Activated T-cell treated with anti-CD3 and anti-CD28 coated beads, Interleukin-2, amount 50 U/mL, for 4 hours (primary cell): ENCODE measurements at places on chromosomes 12 and 14.

- no peak for DNase-seq
Observed at GRCh38 chr12:124475295-124476010, 92.0 kb downstream of the NCOR2 start.

GRCh38 chr14:95365401-95365800 lies 45.7 kb upstream of the CLMN start:
- no peak for DNase-seq

GRCh38 chr12:117334855-117335587 lies 26.4 kb downstream of the NOS1 start:
- no peak for DNase-seq

DNA sequence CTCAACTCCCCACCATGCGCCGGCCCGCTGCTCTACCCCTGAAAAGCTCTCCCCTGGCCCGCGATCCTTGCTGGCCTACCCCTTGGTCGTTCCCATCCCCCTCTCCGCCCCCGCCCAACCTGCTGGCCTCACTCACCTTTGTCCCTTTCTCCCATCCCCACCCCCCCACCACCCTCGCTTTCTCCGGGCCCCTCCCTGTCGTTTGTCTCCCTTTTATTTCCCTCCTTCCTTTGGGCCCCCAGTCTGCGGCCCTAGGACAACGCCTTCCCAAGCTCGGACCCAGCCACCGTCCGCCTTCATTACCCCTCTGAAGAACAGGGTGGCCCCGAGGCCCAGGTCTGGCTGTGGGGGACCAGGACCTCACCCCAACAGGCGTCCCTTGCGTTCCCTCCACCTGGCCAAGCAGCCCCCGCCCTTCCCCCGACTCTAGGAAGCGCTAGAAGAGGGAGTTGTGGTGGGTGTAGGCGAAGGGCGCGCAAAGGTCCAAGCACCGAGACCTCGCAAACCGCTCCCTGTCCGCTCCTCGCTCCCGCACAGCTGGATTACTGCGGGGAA lies 6.9 kb upstream of the SLC7A7 start:
- DNase-seq, result no peak

DNA sequence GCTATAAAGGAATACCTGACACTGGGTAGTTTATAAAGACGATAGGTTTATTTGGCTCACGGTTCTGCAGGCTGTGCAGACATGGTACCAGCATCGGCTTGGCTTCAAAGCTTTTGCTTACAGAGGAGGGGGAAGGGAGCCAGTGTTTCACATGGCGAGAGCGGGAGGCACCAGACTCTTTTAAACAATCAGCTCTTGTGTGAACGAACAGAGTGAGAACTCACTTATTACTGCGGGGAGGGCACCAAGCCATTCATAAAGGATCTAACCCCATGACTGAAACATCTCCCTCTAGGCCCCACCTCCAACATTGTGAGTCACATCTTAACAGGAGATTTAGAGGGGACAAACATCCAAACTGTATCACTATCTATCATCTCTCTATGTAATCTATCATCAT lies 227.4 kb downstream of the TMEM132D start:
- no peak for DNase-seq

DNA sequence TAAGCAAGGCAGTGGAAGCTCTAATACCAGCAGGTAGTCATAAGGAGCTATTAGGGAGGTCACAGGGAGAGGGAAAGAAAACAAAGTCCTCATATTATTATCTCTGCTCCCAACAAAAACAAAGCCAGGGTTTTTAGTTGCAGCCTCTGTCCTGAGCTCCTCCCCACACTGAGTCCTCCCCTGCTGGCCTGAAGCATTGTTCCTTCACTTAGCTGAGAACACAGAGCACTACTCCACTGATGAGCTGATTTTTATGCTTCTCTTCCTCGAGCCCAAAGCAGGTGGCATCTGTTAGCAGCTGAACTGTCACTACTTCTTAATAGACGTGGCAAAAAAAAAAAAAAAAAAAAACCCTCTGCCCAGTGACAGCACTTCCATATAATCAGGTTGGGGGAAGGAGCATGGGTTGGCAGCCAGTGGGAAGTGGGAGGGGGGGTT lies 10.5 kb upstream of the STAC3 start:
- DNase-seq, result no peak
